ENCODE measurements at places on chromosomes 2 and 18.

GRCh38 chr18:12264864-12265263, 10.7 kb downstream of the CIDEA start:
- DNase-seq, result no peak

- DNase-seq, result no peak
Observed at GRCh38 chr2:181958726-181959125, 26.9 kb upstream of the PPP1R1C start.

GRCh38 chr2:45612285-45612684, 1.2 kb upstream of the SRBD1 start:
- DNase-seq, result no peak

- no peak for DNase-seq
Observed at GRCh38 chr2:99572373-99573164, 82.8 kb upstream of the REV1 start.

- no peak for DNase-seq
Observed at GRCh38 chr2:45009928-45010701, 863 bp upstream of the SIX2 start.

- DNase-seq, result no peak
Observed at GRCh38 chr2:191942090-191942738, 95.3 kb upstream of the CAVIN2 start.

DNA sequence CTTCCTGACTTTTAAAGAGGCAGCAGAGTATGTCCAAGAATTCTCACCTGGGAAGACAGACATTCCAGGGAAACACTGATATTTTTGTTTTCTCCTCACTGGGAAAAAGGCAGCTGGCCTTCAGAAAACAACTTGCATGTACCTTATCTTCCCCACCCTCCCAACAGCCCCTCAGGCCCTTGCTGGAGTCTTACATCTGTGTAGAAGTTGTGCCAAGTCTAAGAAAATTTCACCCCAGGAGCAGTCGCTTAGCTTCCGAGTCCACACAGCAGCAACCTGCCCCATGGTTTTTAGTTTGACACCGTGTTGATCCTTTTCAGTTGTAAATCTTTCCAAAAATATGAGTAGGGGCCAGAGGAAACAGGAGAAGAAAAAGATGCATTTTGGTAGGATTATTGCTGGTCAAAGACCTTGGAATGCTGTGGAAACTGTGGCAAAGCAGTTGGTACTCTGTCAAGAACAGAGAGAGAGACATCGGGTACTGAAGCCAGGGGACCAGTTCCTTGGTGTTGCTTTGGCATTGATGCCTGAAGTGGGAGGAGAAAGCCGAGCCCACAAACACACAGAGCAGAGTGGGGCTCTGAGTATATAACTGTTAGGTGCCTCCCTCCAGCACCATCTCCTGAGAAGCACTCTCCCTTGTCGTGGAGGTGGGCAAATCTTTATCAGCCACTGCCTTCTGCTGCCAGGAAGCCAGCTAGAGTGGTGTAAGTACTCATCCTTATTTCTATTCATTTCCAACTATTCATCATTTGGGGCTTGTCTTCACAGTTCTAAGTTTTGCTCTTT, at the start of gene SLC14A1:
Gene SLC14A1 (plus strand): TSS at position 615 of the 789 bp plus-strand sequence. CDS start 6,140 bp downstream, outside the sequence.
- DNase-seq, result no peak

GRCh38 chr2:129935118-129935517, 44.3 kb upstream of the RAB6C start:
- no peak for DNase-seq

DNA sequence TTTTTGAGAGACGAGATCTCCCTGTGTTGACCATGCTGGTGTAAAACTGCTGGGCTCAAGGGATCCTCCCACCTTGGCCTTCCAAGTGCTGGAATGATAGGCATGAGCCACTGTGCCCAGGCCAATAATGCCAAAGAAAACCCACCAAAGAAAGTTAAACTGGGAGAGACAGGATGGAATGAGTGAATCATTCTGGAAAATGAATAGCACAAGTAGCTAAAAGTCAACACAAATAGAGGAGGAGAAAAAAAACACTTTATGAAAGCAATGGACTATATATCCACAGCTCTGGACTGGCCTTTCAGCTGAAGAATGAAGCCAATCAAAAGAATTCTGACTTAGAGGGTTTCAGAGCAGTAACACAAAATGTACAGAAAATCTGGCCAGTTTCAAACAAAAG, 23.9 kb downstream of the IAH1 start:
- no peak for DNase-seq

DNA sequence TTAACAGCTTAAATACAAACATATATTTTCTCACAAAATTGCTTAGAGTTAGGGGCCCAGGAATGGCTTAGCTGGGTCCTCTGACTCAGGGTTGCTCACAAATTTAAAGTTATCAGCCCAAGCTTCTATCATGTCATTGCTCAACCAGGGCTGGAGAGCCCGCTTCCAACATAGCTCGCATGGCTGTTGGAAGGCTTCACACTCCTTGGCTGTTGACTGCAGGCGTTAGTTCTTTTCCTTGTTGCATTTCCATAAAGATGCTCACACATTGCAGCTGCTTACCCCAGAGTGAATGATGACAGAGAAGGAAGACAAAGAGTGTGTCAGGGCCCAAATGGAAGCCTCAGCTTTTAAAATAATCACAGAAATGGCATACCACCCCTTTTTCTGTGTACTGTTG, 62.9 kb upstream of the TFPI start:
- no peak for DNase-seq

GRCh38 chr2:173990970-173991819, 26.0 kb upstream of the SP3 start:
- no peak for DNase-seq

GRCh38 chr2:208820014-208820688, 413.6 kb downstream of the PTH2R start:
- DNase-seq, result no peak

GRCh38 chr2:159065313-159065712, 96.9 kb downstream of the TANC1 start:
- no peak for DNase-seq

DNA sequence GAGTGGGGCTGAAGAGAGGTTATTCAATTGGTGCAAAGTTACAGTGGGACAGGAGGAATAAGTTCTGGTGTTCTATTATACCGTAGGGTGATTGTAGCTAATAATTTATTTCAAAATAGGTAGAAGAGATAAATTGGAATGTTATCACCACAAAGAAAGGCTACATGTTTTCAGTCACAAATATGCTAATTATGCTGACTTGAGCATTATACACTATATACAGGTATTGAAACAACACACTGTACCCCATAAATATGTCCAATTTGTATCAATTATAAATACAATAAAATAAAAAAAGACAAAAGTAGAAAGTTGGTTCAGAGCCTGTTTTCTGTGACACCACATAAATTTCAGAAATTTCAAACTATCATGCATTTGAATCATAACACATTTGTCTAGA, 97.7 kb downstream of the CDH19 start:
- no peak for DNase-seq

- no peak for DNase-seq
Observed at GRCh38 chr2:36677386-36677785, 19.1 kb upstream of the VIT start.

Measured in activated CD4-positive, alpha-beta T cell treated with anti-CD3 and anti-CD28 coated beads, Interleukin-2, amount 50 U/mL, for 4 hours (primary cell).